ENCODE measurements at places on chromosomes 5 and 9.

- no peak for DNase-seq
These were observed 115.8 kb upstream of the MAP3K1 start for GRCh38 chr5:56699538-56699937.

- DNase-seq: no peak
These were observed 13.3 kb downstream of the HMMR start for GRCh38 chr5:163473635-163474243.

DNA sequence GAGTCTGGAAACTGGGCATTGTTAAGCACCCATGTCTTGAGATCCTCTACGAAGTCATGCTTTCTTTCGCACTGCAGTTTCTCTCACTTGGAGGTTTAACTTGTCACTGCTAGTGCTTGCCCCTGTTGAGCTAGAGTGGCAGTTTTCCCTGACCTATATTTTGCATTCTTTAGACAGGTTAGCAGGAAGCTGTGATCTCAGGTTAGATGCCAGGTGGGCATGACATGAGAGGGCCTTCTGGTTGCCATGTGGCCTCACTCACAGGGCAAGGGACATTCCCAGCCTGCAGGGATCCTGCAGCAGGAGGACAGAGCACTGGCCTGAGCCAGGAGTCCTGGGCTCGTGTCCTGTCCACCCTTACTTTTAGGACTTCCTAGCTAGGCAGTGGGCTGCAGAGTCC, 28.6 kb downstream of the SLC36A1 start:
- no peak for DNase-seq

DNA sequence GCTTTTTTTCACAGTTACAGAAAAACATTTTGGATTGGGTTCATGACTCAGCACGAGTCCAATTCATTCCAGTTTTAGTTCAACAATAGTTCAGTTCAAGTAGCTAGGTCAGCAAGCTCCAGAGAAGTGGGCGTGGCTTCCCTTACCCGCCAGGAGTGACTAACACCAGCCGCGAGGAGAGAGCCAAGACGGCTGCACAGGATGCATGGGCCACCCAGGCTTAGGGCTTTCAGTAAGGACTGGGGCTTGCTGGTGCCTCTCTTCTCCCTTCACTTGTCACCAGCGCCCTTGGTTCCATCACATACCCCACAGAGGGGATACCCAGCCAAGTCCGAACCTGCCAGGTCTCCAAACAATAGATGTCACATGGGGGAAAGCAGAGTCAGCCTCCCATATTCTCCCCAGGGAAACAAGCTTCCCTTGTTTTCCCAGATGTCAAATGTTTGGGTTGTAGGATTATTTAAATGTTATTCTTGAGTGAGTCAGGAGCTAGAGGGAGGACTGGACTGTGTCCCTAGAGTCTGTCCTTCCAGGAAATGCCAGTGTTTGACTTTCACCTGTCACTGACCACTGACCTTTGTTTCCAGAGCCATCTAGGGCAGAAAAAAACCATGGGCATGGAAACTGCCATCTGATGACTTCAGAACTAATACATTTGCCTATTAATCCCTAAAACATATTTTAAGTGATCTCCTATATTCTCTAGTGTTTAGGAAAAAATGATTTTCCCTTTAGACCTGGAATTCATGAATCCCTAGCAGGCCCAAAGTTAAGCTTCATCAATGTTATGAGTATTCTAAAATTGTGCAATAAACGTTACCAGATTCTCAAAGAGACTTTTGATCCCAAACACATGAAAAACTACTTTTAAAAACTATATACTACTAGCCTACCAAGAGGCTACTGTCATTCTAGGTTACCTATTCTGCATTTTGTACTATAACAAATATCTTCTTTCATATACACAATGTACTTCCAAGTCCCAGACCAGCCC, 51.9 kb downstream of the NIPAL4 start:
- DNase-seq: no peak

DNA sequence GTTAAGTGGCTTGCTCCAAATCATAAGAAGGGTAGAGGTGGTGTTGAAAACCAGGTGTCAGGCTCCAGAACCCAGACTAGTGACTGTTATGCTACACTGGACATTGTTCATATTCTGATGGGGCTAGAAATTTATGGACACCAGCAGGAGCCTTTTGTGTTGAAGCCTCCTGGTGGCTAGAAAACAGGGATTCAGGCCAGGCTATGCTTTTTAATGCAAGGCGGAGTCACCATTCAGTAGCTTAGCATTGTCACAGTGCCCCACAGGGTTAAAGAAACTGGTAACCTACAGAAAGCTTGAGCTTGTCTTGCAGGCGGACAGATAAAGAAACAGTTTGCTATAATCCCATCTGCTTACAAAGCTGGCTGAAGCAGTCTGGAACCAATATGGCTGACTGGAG, 23.0 kb upstream of the GOLM1 start:
- no peak for DNase-seq

GRCh38 chr9:34686231-34686630, 4.8 kb downstream of the CCL19 start:
- DNase-seq: no peak

DNA sequence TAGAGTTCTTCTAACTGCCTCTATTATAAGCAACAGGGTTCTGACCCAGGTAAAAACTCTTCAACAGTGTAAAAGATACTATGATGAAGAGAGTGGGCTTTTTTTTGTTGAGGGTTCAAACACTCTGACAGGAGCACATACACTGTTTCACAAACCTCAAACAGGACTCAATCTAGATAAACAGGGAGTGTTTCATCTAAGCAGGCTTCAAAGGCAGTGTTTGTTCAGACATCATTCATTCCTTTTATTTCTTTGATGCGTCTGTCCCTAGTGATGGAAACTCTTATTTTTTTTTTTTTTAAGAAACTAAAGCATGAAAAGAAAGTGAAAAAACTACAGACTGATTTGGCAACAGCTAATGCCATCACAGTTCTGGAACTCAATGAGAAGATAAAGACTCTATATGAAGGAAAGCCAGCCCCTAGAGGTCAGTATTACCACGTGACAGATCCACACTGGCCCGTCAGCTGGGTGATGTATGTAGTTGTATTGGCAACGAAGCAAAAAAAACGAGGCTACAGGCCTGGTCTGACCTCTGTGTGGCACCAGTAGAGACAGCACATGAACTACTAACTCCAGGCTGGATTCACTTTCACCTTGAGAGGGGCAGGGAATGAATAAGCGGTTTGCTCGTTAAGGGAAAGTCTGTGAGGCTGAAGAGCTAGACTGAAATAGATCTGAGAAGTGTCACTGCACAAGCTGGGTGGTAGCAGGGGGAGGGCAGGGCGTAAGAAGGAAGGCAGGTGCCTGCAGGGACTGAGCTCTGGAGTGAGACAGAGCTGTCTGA, 172.2 kb downstream of the CCDC192 start:
- DNase-seq: no peak

Data from activated T-helper 1 cell treated with Interleukin-2 at 50 U/mL for 16 hours (primary cell).